ENCODE measurements at places on chromosomes 7 and 10.

GRCh38 chr10:42942279-42942950 is 134.5 kb upstream of the RET start:
- no peak for DNase-seq

GRCh38 chr7:44116789-44117666 is 6.3 kb downstream of the POLD2 start:
- no peak for DNase-seq

DNA sequence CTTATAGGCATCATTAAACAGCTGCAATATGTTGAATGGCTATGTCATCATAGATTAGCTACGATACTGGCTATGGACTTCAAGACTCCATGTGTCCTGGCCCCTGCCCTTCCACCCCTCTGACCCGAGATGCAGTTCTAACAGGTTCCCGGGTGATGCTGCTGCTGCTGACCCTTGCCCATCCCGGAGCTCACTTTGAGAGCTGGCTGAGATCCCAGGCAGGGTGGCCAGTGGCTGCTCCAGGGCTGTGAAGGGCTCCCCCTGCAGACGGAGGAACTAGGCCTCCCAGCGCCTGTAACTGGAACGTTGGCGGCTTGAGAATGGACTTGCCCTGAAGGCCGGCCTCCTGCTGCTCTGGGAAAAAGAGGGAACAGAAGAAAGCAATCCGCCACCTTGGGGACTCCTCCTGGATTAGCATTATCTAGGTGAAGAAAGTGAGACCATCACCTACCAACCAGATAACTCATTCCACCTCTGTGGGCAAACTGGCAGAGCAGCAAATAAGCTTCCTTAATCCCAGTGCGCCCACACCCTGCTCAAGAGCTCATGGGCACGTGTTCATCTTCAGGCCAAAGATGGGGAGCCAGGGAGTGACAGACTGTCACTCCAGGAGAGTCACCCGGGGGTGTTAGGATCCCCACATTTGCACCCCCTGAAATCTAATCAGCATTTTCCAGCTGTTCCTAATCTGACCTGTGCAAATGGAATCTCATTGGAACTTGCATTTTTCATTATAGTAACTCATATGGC is 56.8 kb downstream of the PARP12 start:
- no peak for DNase-seq

DNA sequence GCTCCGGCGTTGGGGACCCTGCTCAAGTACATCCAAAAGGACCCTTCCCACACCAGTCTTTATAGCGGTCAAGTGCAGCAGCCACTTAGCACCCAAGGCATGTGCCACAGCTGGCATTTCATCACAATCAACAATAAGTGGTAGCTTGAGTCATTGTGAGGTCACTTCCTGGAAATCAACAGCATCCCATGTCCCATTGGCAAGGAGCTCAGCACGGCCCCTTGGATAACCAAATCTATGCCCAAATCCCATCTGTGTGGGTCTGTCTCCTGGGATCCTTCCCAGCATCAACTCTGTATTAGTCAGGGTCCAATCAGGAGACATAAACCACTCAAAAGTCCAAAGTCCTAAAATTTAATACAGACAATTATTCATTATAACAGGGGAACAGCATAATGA is 27.1 kb downstream of the MDH2 start:
- DNase-seq = no peak

DNA sequence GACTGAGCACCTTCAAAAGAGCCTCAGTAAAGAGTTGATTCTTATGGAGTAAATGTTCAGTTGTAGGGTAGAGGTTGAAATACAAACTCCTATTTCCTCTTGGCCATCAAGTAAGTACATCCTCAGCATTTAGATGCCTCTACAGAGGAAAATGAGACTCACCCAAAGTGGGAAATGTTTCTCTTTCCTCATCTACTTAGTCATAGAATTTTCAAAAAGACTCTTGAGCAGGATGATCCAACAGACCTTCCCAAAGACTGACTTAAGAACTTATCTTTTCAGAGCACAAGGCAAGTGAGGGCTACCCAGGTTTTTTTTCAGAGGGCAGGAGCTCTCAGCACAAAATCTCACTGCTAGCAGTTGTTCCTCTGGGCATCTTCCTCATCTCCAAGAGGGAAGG is 449.1 kb downstream of the KCNMA1 start:
- no peak for DNase-seq

DNA sequence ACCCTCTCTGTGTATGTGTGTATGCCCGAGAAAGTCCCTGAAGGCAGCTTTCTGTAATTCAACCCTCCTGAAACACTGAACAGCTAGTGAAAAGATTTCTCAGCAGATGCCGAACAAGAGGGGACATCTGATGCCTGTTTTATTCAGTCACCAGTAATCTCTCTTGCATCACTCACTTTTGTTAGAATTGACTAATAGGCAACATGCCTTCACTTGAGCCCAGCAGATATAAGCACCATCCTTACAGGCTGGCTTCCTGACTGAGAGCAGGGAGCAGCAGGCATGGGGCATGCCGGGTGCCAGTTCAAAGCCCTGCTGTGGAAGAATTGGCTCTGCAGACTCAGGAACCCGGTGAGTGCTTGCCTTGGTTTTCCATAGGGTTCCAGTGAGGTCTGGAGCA is at the start of gene ABCA13:
TSS of gene ABCA13 (plus strand) at position 257 of the 400 bp plus-strand sequence. CDS start at position 283, 26 bp downstream.
- no peak for DNase-seq

DNA sequence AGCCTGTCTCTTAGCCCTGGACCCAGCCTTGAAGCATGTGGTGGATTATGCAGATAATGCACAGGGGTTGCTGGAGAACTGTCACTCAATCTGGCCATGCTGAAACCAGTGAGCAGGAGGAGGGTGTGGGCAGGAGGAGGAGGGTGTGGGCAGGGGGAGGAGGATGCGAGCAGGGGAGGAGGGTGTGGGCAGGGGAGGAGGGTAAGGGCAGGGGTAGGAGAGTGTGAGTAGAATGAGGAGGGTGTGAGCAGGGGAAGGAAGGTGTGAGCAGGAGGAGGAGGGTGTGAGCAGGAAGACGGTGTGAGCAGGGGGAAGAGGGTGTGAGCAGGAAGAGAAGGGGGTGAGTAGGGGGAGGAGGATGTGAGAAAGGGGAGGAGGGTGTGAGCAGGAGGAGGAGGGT is 18.8 kb downstream of the CAMK2B start:
- no peak for DNase-seq

- no peak for DNase-seq
Measured at GRCh38 chr10:598415-599170, 90.9 kb downstream of the DIP2C start.

- DNase-seq = no peak
Measured at GRCh38 chr7:134366481-134366880, 49.8 kb upstream of the SLC35B4 start.

DNA sequence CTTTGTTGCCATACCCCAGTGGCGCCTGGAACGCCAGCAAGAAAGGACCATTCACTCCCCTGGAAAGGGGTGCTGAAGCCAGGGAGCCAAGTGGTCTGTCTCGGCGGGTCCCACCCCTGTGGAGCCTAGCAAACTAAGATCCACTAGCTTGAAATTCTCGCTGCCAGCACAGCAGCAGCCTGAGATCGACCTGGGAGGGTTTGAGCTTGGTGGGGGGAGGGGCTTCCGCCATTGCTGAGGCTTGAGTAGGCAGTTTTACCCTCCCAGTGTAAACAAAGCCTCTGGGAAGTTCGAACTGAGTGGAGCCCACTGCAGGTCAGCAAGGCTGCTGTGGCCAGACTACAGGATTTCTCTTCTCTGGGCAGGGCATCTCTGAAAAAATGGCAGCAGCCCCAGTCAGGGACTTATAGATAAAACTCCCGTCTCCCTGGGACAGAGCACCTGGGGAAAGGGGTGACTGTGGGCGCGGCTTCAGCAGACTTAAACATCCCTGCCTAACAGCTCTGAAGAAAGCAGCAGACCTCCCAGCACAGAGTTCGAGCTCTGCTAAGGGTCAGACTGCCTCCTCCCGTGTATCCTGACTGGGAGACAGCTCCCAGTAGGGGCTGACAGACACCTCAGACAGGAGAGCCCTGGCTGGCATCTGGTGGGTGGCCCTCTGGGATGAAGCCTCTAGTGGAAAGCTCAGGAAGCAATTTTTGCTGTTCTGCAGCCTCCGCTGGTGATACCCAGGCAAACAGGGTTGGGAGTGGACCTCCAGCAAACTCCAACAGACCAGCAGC is 281.1 kb upstream of the SP4 start:
- DNase-seq = no peak

GRCh38 chr10:106771154-106771553 is 393.4 kb downstream of the SORCS1 start:
- no peak for DNase-seq

- peak; percentile 89 for DNase-seq
Measured at GRCh38 chr7:69847921-69848612, 249.8 kb downstream of the AUTS2 start.

DNA sequence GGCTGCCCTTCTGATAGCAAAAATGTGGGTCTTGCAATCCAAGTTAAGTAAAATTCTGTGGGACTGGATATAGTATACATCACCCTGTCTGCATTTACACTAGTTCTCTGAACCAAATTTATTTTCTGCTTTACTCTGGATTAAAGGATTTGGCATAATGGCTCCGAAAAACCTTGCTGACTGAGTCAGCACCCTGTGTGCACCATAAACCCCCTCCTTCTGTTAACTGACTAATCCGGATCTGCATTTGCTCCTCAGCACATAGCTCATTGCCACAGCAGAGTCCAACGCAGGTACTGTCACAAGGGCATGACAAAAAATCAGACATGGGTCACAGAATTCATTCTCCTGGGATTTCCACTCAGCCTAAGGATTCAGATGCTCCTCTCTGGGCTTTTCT is 1.3 kb downstream of the OR2A5 start:
- no peak for DNase-seq

- DNase-seq = no peak
Measured at GRCh38 chr10:101617102-101617823, 29.1 kb downstream of the DPCD start.

GRCh38 chr10:109898666-109899355 is 24.5 kb downstream of the XPNPEP1 start:
- no peak for DNase-seq

All from NCI-H2081 treated with DMSO at 0.1 percent for 48 hours (cell line).